ENCODE measurements at places on chromosomes 1 and 21. TPM values are rescaled to one million over a fixed set of nuclear protein-coding genes. Genes with fewer than 3 reads are reported as not detected.

GBP1 gene
- total RNA-seq = 17.9 TPM

TEX38 gene
- total RNA-seq = 0.35 TPM

DNA sequence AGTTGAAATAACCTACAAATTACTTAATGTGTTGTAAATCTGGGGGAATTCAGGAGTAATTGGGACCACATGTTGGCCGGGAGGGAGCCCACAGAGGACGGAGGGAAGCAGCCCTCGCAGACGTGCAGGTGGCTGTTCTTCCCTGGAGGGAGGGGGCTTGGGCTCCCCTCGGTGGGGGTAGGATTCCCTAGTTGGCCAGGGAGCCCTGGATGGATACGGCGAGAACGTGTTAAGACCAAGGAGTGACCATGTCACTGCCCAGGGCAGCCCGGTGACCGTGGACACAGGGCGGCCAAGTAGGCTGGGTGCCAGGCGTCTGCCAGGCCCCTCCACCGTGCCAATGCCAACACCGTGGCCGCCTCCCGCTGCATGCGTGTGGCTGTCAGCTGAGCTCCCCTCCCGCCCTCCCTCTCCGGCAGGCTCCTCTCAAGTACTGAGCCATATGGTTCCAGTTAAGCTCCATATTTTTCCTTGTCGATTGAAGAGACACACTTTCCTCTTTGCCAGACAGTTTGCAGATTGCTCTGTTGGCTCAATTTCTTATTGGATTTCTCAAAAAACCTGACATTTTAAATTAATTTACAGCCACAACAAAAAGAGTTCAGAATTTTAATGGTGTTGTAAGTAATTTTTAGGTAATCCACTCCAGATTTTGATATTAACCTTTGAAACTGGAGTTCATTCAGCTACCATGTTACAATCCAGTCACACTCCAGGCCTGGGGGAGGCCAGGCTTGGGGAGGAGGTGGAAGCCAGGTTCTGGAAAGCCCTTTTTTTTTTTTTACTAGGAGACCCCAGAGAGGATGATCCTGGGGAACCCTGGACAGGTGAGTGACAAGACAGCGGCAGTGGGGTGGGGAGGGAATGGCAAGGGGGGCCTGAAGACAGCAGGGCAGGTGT, 71.2 kb downstream of the CASZ1 start:
- H3K4me3 ChIP-seq = no peak overlapping the region
- no peaks in the 10 kb centered on the region for H3K27me3 ChIP-seq
- DNase-seq = no peak
- no peaks in the 10 kb centered on the region for H3K36me3 ChIP-seq
- peak overlapping the region; percentile 56 for H3K27ac ChIP-seq

DNA sequence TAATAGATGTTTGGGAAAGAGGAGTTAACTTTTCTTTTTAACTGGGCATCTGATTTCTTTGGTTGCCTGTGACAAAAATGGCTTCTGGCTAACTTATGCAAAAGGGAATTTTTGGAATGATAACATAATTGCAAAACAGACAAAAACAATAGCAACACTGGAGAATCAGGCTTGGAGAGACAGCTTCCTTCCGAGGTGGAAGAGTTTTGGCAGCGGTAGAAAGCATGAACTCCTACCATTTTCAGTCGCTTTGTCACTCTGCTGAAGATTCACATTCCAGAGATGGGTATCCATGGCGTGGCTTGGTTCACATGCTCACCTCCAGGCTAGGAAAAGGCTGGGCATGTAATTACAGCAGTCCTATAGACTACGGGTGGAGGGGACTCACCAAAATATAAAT, 17.2 kb upstream of the FGGY start:
- no peak for DNase-seq
- no peak overlapping the region for H3K4me3 ChIP-seq
- no peaks in the 10 kb centered on the region for H3K27me3 ChIP-seq

GRCh38 chr1:181429462-181429861, 53.9 kb upstream of the CACNA1E start:
- H3K36me3 ChIP-seq = no peaks in the 10 kb centered on the region
- no peaks in the 10 kb centered on the region for H3K27me3 ChIP-seq
- no peak overlapping the region for H3K4me3 ChIP-seq
- H3K4me1 ChIP-seq = no peaks in the 10 kb centered on the region
- DNase-seq = no peak

GRCh38 chr1:16248007-16248436, 11.0 kb upstream of the CPLANE2 start:
- peaks cover 22% of the 10 kb centered on the region for H3K36me3 ChIP-seq
- no peaks in the 10 kb centered on the region for H3K27me3 ChIP-seq
- H3K27ac ChIP-seq = no peak overlapping the region
- H3K4me3 ChIP-seq = no peak overlapping the region

All from kidney (tissue), 22 donors.